NCI-H446 (cell line): ENCODE measurements at places on chromosomes 11 and 22.

- DNase-seq = no peak
These were observed 49.4 kb upstream of the ADA2 start for GRCh38 chr22:17268501-17269223.

DNA sequence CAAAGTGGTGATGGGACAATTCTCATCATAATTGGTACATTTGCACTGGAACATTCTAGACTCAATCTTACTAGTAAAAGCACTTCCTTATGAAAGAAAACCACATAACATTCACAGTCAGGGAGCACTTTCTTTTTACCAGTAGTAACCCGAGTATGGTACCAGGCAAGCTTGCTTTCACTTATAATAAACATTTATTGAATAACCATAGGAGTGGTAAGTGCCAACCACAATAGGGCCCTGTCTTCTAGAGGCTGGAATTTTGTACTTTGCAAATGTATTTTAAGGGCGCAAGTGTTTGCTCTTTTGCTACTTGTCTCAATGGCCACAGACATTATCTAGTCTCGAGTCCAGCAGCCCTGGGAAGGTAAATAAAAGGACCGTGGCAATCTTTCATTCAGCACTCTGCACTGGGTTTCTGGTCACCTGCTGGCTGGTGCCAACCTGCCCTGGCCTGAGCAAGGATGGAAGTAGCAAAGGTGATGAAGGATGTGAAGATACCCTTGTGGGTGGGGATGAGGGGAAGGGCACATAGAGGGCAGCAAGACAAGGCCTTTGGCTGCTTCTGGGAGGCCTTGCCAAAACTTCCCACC is 24.2 kb downstream of the C22orf31 start:
- DNase-seq = no peak

DNA sequence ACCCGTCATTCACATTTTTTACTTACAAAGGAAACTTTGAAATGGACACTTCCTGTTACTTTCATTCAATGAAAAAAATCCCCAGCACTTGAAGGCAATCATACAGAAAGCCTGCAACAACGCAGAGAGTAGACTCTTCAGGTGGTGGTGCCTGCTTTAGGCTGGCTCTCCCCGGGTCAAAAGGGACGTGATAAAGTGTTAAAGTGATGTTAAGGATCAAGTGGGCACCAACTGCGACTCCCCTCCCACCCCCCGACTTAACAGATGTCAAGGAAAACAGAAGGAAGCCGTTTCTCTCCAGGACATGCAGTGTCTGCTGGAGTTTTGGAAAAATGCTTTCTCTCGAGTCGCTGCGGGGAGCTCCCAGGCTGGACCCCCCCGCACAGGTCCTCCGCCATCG is 414 bp upstream of the PNPLA3 start:
- DNase-seq = no peak

- no peak for DNase-seq
These were observed 208.3 kb downstream of the NAV2 start for GRCh38 chr11:19920982-19921381.

DNA sequence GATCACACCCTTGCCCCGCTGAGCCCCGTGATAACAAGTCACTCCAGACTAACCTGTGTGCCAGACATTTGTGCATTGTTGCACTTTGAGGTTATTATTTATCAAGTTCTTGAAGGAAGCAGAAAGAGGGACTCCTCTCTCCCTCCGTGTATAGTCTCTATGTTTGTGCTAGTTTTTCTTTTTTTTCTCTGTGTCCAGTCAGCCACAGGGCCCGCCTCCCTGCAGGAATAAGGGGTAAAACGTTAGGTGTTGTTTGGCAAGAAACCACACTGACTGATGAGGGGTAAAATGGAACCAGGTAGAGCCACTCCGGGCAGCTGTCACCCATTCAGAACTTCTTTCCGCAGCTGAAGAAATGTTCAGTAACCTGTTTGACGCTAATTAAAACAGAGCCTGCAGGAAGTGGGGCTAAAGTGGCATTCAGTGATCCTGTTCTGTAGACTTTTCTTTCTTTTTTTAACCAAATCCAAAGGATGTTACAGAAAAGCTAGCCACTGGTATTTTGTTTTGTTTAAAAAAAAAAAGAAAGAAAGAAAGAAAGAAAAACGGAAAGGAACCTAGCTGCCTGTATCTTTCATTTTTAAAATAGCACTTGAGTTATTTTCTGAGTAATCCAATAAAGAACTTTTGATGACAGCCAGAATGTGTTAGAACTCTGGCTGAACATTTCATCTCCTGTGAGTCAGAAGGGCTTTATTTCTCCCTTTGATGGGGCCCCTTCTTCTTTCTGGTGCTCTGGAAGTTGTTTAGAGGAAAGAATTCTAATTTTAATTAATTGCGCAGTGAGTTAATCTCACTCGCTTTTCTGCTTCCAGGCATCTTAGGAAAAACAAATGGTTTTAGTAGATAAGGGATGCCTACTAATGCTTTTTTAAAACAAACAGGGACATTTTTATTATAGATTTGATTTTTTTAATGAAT is 58.2 kb downstream of the COMMD9 start:
- DNase-seq = no peak

DNA sequence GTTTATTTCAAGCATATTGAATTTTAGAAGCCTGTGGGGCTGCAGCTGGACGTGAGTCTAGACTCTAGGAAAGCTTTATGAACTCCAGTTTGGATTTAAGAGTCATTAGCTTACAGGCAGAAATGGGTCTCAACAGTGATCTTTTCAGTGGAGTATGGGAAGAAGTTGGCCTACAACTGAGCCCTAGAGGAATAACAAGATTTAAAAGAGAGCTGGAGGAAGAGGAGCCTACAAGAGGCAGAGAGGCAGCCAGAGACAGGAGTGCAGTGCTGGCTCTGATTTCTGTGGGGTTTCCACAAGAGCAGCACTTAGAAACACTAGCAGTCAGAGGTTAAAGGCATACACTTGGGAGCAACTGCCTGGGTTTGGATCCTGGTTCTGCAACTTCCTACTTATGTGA is 17.9 kb downstream of the APOL5 start:
- no peak for DNase-seq

- no peak for DNase-seq
These were observed 46.6 kb downstream of the GGTLC2 start for GRCh38 chr22:22691055-22691454.

DNA sequence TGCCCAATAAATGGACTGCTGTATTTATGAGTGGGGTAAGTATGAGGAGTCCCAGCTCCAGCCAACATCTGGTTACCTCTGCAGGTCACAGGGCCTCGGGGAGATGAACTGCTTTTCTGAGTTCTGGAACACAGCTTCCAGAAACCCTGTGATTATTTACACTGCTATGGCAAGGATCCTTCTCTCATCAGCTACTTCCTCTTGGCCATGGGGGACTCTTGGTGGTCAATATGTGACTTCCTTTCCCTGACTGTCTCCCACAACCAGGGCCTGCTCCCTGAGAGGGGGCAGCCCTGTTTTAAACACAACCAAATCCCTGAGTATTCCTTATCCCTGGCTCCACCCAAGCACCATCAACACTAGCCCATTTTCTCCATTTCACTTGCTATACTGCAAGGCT is 10.0 kb downstream of the RHOG start:
- no peak for DNase-seq

GRCh38 chr22:30770716-30771115 is 76.0 kb downstream of the OSBP2 start:
- DNase-seq = no peak

DNA sequence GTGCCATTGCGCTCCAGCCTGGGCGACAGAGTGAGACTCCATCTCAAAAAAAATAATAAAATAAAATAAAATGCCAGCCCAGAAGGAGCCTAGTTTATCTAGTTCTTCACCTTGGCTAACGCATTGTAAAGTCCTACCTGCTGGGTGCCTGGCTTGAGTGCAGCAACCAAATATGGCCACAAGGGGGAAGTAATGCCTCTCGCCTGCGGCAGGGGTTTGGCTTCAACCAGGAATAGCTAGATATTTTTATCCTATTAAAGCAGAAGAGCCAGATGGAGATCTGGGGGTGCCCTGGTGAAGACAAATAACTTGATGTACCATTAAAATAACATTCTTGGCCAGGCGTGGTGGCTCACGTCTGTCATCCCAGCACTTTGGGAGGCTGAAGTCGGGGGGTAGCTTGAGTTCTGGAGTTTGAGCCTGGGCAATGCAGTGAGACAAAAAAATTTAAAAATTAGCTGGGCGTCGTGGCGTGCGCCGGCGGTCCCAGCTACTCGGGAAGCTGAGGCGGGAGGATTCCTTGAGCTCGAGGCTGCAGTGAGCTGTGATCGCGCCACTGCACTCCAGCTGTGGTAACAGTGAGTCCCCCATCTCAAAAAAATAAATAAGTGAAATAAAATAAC is 20.6 kb upstream of the PLEKHB1 start:
- peak; percentile 26 for DNase-seq

DNA sequence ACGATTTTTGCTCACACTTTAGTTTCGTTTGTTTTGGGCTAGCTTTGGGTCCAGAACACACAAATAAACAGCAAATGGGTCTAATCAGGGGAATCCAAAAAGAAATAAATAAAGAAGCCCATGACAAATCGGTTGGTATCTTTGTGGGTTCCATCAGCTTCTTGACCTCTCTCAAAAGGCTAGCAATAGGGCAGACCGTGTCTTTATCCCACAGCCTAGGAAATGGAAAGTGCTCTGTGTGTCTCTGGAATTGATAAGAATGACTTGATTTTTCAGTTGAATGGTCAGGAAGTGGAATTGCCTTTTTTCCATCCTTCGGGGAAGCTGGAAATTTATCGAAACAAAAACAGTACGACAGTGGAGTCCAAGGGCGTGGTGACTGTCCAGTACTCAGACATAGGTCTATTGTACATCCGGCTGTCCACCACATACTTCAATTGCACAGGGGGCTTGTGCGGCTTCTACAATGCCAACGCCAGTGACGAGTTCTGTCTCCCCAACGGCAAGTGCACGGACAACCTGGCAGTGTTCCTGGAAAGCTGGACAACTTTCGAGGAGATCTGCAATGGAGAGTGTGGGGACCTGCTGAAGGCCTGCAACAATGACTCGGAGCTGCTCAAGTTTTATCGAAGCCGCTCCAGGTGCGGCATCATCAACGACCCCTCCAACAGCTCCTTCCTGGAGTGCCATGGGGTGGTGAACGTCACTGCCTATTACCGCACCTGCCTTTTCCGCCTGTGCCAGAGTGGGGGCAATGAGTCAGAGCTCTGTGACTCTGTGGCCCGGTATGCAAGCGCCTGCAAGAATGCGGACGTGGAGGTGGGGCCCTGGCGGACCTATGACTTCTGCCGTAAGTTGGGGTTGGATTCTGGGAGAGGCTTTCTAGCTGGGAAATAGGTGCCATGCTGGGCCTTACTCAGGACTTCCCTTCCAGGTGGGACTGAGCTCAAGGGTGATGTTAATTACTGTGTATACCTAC is 28.6 kb downstream of the TECTA start:
- no peak for DNase-seq

GRCh38 chr11:2576111-2576510 is 123.7 kb downstream of the KCNQ1OT1 start:
- DNase-seq = no peak

DNA sequence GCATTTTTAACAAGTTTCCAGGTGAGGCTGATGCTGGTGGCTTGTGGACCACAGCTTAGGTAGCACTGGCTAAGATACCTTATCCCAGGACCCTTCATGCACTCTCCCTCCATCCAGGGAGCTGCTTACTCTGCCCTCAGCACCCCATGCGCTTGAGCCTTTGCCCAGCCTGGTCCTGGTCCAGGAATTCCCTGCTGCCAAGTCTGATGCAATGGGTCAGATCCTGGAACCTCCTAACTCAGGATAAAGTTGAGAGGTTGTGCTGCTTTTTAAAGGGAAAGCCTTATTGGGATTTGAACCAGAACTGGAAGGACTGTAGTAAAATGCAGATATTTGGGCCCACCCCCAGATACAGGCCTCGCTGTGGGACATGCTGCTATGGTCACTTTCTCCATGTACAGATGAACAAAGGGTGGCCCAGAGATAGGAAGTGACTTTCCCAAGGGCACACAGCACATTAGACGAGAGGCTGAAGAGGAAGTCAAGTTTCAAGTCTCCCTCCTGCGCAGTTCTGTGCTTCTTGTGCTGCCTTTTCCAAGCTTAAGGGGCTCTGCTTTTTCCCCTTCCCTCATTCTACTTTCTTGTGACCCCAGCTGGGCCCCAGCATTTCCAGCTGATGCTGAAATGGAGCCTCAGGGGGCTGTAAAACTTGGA is 824 bp upstream of the LGALS12 start:
- no peak for DNase-seq

GRCh38 chr11:90134478-90135003 is at the start of gene NAALAD2:
Gene NAALAD2 (plus strand): TSS chr11:90134663. CDS start chr11:90134759, 96 bp downstream.
- DNase-seq = no peak

GRCh38 chr11:111457731-111458368 is 54.3 kb downstream of the BTG4 start:
- DNase-seq = no peak

- no peak for DNase-seq
These were observed 99.7 kb upstream of the IGLL5 start for GRCh38 chr22:22787786-22788459.

DNA sequence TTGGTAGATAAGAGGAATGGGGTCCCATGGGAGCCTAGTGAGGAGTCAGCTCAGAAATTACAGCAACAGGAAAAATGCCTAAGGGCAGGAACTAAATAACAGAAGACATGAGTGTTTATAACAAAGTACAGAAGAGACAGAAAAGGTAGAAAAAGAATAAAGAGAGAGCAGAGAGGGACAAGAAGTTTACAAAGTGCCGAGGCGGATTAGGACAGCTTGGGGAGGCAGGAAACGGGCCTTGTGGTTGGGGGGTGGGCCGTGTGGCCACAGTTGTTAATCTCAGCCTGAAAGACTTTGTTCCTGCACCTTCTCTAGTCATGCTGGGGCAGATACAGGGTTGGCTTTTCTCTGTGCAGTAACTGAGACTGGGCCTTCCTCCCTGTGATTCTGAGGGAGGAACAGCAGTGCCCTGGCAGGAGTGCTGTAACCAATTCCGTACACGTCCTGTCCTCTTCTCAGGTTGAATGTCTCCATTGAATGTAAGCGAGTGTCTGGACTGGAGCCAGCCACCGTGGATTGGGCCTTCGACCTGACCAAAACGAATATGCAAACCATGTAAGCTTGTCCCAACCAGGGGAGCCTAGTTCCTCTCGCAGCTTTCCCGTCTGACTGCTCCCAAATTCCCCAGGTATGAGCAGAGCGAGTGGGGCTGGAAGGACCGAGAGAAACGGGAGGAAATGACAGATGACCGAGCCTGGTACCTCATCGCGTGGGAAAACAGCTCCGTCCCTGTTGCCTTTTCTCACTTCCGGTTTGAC is 13.2 kb downstream of the NAA40 start:
- no peak for DNase-seq

DNA sequence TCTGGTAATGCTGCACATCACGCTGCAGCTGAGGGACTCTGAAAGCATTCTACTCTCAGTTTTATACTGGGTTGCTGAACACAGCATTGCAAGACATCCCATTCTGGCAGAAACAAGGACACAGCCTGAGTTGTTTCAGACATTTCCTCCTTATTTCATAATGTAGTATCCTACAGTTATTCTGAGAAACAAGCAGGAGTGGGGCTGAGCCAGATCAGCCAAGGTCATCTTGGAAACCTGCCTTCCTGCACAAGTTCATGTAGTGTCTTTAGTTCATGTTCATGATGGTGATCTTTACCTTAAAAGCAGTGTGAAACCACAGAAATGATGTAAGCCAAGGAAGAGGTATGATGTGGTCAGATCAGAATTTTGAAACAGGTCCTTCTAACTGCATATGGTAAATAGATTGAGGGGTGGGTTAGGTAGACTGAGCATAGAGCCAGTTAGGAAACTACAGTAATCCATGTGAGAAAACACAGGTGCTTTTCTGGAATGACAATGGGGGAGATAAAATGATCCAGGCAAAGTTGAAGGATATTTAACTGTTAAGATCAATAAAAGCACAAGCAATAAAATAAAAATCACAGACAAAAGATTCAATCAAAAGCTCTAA is 1686.8 kb downstream of the LRRC4C start:
- no peak for DNase-seq

GRCh38 chr11:44750551-44751465 is 24.0 kb downstream of the TSPAN18 start:
- peak; percentile 93 for DNase-seq

GRCh38 chr11:130606178-130606577 is 157.7 kb downstream of the ADAMTS15 start:
- no peak for DNase-seq
